Gastroesophageal sphincter (tissue), 4 donors: ENCODE measurements at places on chromosomes 11 and 22.

- no peak for ATAC-seq
Measured at GRCh38 chr11:93838967-93839366, 11.5 kb downstream of the VSTM5 start.

DNA sequence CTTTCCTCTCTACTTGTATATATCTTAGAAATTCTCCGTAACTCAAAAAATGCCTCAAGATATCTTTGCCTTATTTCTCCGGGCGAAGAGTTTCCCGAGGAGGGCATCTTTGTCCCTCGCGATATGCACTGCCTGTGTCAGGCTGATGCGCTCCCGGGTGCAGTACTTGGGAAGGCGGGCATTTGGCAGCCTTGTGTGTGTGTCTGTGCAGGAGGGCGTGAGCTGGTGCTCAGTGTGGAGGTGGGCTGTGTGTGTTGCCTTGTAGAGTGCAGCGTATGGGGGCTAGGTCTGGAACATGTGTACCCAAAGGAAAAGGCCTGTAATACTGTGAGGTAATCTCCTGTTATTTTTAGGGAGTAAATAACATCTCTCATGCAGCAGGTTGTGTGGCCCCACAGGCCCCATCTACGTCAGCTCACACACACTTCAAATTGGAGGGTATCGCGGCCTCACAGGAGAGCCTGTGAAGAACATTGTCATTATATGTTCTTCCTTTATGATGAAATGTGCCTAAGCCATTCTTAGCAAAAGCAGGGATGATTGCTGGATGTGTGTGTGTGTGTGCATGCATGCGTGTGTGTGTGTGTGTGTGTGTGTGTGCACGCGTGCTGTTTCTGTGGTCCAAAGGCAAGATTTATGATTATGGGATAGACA lies 77.5 kb downstream of the KCNJ1 start:
- no peak for ATAC-seq

- ATAC-seq: no peak
Measured at GRCh38 chr22:35505399-35506258, 35.0 kb upstream of the RASD2 start.

GRCh38 chr11:6650980-6651379 lies 4.6 kb downstream of the DCHS1 start:
- no peak for ATAC-seq

DNA sequence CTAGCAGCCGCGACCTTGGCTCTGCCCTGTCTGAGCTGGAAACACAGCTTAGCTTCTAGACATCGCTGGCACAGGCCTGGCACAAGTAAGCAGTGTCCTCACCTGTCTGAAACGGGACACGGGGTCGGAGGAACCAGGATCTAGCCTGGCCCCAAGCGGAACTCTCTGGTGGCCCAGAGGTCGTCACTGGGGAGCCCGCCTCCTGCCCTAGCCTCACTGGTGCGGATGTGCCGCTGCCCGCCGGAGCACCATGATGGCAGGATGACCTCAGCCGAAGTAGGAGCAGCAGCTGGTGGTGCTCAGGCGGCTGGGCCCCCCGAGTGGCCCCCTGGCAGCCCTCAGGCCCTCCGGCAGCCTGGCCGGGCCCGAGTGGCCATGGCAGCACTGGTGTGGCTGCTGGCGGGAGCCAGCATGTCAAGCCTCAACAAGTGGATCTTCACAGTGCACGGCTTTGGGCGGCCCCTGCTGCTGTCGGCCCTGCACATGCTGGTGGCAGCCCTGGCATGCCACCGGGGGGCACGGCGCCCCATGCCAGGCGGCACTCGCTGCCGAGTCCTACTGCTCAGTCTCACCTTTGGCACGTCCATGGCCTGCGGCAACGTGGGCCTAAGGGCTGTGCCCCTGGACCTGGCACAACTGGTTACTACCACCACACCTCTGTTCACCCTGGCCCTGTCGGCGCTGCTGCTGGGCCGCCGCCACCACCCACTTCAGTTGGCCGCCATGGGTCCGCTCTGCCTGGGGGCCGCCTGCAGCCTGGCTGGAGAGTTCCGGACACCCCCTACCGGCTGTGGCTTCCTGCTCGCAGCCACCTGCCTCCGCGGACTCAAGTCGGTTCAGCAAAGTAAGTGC lies 871 bp downstream of the SLC35E4 start:
- ATAC-seq: no peak

DNA sequence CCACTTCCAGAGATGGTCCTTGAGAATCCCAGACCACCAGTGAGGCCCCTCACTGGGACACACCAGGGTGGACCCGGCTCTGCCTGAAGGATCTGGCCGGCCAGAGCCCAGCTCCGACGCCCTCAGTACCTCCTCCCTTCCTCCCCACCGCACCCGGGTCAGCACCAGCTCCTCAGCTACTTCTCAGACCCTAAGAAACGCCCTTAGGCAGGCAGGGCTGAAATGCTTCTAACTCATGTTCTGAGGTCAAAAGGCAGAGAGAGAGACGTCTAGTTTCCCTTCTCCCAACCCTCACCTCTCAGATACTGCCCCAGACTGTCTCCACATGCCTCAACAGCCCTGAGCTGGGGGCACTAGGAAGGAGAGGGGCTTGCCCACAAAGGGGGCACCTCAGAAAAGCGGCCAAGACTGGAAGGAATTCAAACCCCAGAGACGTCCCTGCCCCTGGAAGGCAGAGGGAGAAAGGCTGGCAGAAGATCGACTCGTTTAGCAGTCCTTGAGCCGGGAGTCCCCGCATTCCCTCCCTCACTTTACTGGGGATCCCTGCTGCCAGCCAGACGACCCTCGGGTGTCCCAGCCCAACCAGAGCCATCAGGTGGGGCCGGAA lies 539 bp downstream of the USH1C start:
- no peak for ATAC-seq

GRCh38 chr22:26592421-26592891 lies 2.5 kb upstream of the TPST2 start:
- ATAC-seq: no peak

- no peak for ATAC-seq
Measured at GRCh38 chr22:47327241-47327640, 564.8 kb downstream of the TBC1D22A start.

DNA sequence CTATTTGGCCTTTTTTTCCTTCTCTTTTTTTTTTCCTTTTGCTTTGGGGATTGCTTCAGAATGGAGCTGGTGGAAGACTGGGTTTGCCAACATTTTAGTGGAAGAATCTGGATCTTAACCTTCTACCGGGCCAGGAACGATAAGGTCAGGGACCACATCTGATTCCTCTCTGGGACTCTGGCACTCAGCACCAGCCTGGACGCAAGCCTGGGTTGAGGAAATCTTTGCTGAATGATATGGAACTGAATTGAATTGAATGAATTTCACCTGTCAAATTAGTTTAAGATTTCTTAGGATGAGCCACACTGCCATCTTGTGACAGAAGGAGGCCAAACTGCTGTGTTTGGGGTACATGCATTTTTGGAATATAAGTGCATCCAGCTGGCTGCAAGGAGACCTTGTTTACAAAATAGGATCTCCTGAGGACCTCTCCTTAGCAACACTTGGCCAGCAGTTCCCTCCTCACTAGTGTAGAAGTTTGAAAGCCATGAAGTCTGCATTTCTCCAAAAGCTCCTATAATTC lies 30.4 kb downstream of the TPBGL start:
- no peak for ATAC-seq
